T47D (cell line): ENCODE measurements at places on chromosomes 7 and 10.

DNA sequence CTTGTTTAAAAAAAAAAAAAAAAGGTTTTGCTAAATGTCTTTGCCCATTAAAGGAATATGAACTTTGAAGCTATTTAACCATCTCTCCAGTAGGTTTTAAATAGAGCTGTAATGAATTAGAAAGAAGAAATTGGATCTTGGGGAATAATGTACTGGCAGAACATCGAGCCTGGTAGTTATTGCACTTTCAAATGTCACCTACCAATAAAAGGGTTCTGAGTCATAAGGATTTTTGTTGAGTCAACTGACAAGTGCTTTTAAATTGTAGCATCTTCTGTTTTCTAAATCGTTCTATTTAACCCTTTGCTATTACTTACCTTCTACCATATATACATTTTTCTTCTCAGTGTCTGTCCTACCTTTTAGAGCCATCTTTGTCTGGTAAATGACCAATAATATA is 10.7 kb downstream of the CUTC start:
- no peak for DNase-seq

DNA sequence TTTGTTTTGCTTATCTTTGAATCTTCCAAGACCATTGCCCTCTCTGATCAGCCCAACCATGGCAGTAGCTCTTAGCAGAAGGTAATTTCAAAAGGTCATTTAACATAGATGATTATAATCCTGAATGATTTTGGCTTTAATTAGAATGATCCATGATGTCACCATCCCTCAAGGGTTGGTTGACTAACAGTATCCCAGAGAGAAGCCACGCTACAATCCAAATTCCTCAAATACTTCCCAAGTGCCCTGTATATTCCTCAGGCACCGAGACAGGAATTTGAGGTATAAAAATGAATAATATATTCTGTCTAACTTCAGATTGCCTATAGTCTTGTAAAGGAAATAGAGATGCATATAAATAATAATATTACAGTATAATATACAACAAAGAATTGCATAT is 42.1 kb upstream of the TMEM196 start:
- no peak for DNase-seq

DNA sequence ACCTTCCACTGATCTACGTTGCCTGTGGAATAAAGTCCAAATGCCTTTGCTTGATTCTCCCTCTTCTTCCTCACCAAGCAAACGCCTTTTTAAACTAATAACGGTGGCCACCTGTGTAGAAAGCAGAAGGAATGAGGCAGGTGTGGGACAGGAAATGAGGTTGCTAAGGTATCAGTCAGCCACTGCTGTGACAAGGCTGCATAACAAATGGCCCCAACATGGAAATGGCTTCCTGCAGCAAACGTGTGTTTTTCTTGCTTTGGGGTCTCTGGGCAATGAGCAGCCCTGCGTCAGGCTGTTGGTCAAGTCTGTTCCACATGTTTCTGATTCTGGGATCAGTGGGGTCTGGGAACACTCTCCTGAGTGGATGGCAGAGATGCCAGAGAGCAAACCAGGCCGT is 56.0 kb upstream of the EN2 start:
- no peak for DNase-seq

GRCh38 chr10:47456794-47457527 is 27.0 kb downstream of the ANXA8 start:
- no peak for DNase-seq

GRCh38 chr10:119231654-119232053 is 24.3 kb downstream of the GRK5 start:
- no peak for DNase-seq

GRCh38 chr10:67785098-67785497 is 52.9 kb downstream of the DNAJC12 start:
- DNase-seq: no peak

DNA sequence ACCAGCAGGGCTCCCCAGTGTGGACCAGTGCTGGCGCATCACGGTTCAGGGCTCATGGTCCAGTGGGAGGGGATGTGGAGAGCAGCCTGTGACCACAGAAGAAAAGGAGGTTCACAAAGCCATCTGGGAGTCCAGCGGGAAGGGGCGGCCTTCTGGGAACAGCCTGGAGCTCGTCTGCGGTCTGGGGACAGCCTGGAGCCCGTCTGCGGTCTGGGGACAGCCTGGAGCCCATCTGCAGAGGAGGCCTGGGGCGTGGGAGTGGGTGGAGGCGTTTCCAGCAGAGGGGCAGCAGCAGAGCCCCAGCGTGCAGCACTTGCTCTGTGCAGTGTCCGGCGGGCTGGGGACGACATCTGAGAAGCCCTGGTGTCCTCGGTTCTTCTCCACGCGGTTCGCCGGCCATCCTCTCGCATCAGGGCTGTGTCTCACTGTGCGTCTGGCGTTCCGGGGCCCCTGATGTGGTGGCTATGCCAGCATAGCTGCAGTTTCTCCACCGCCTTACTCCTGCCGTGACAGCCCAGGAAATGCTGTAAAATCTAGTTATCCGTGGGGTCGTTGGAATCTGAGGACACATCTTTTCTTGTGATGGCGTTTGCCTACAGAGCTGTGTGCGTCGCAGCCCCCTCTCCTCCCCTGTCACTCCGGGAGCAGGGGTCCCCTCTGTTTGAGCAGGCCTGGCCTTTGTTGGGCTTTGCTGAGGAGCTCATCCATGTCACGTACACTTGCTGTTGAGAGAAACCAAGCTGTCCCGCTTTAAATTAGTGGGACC is 104.6 kb downstream of the INPP5A start:
- no peak for DNase-seq

- no peak for DNase-seq
Measured at GRCh38 chr7:118836933-118837332, 612.4 kb downstream of the ANKRD7 start.

DNA sequence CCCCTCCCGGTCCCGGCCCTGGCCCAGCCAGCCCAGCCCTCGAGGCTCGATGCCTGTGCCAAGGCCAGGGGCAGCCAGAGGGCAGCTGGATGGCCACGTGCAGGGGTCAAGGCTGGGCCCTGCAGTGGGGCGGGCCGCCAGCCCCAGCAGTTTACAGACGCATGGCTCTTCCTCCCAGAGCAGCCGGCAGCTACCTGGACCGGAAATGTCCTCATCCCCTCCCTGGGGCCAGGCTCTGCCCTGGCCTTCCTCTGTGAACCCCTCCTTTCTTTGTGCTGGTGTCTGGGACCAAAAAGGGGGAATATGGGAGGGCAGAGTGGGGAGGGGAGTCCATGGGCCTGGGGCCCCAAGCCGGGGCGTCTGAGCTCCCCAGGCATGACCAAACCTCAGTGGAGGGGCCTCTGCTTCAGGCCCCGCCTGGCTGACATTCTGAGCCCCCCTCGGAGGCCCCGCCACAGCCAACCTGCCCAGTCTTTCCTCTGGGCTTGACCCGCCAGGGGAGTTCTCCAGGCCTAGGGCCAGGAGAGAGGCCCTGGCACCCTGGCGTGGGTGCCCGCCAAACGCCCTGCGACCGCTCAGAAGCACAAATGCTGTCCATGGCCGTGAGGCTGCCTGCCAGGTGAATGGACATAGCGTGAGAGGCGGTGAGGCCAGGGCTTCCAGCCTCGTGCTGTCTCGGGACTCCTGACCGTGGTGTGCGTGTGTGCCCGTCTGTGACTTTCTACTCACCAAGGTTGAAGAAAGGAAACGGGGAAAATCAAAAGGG is 24.7 kb upstream of the AMZ1 start:
- no peak for DNase-seq

GRCh38 chr10:31926765-31927564 is 1.7 kb downstream of the ARHGAP12 start:
- no peak for DNase-seq

DNA sequence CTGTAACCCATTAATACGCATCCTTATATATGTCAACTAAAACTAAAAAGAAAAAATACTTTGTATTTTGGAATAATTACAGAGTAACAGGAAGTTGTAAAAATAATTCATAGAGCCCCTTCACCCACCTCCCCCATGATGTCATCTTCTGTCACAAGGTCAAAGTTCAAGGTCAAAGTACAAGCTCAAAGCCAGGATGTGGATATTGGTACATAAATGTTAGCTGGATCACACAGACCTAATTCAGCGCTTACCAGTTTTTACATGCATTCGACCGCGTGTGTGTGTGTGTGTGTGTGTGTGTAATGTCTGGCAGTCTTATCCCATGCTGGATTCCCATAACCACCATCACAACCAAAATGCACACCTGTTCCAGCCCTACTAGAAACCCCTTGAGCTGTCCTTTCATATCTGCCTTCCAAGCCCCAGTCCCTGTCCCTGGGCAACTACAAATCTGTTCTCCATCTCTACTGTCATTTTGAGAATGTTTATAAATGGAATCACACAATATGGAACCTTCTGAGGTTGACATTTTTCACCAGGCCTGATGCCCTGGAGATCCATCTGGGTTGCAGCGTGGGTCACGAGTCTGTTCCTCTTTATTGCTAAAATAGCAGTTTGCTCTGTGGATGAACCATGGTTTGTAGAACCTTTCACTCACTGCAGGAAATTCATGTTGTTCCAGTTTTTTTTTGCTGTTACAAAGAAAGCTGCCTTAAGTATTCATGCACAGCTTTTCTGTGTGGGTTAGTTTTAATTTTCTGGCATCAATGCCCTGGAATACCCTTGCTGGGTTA is 153.6 kb upstream of the PITRM1 start:
- no peak for DNase-seq

GRCh38 chr10:83542774-83543411 is 596.4 kb upstream of the GHITM start:
- DNase-seq: no peak
